ENCODE measurements at places on chromosomes 4 and X.

DNA sequence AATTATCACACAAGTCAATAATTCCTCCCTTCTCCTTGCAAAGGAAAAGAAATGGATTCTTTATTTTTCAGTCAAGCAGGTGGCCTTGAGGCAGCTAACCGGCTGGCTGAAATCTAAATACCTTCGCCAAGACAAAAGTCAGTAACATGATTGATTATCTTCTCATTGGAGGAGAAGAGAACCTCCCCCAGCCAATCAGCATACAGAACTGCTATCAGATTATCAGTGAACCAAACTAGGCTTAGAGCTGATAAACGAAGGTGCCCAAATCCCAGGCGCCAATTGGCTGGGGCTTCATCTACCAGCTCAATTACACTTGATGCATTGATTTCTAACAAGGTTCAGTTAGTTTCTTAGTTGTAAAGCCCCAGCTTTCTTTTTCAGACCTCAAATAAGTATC lies 152.4 kb upstream of the NOCT start:
- no peak for DNase-seq

DNA sequence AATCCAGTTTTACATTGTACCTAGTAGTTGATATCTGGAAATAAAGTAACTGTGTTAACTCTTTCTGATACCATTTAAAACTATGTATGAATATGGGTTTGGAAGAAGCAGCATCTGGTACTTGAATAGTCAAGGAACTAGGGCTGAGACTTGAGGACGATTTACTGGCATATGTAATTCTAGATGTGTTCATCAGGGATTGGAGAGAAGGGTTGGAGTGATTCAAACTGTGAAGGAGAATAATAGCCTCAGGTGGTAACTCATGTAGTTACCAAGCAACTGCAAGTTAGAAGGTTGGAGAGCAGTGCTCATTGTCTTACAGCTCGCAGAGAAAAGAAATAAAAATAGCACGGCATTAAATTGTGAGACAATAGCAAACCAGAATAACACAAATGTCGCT lies 29.5 kb upstream of the TXLNG start:
- no peak for DNase-seq

DNA sequence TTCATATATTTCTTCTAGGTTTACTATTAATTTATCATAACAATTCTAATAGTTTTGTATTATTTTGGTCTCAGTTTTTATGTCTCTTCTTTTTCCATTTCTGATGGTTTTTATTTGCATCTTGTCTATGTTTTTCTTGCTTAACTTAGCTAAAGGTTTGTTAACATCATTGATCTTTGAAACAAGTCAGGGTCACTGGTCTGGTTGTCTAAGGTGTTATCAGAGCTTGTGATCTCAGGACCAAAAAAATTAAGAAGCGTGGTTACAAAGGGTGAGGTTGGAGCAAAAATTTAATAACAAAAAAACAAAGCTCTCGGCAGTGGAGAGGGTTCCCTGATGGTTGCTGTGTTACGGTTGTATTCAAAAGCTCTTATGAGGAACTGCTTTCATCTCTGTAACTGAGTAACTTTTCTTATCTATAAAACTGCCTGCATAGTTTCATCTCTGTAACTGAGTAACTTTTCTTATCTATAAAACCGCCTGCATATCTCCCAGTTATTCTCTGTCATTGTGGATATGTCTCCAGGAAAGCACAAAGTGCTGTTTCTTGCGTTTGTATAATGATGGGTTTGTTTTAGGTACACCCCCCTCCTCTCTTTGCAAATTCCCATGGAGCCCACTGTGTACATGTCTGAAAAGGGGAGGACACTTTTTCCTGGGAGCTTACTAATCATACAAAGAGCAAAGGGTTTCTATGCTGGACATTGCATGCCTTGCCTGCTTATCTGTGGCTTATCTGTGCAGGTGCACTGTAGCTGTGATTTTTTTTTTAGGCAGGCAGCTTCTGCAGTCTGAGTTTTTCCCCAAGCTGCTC lies 62.4 kb upstream of the UGT2B15 start:
- DNase-seq = no peak

DNA sequence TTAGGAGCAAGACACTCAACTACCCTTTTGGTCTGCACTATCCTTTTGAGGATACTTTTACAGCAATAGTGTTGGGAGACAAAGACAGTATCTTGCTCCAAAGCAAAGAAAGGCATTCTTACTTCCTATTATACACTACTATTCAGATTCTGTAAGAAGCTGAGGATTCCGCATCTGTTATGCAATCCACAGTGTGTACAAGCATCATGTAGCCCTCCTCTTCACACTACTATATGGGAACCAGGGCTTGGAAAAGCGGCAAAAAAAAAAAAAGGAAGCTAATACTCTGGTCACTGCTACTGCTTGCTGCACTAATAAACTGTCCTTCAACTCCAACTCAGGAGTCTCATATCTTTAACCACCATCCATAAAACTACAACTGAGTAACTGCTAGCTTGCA lies 59.1 kb downstream of the FBXW7 start:
- DNase-seq = no peak

GRCh38 chr4:39976945-39977488 lies 694 bp downstream of the PDS5A start:
- DNase-seq = peak; percentile 53

- DNase-seq = no peak
Observed at GRCh38 chr4:107666134-107666533, 53.9 kb downstream of the PAPSS1 start.
